ENCODE measurements at places on chromosomes 3 and 15.
A peak's percentile ranks its signal among the peaks of the same experiment; 100 is the strongest.

DNA sequence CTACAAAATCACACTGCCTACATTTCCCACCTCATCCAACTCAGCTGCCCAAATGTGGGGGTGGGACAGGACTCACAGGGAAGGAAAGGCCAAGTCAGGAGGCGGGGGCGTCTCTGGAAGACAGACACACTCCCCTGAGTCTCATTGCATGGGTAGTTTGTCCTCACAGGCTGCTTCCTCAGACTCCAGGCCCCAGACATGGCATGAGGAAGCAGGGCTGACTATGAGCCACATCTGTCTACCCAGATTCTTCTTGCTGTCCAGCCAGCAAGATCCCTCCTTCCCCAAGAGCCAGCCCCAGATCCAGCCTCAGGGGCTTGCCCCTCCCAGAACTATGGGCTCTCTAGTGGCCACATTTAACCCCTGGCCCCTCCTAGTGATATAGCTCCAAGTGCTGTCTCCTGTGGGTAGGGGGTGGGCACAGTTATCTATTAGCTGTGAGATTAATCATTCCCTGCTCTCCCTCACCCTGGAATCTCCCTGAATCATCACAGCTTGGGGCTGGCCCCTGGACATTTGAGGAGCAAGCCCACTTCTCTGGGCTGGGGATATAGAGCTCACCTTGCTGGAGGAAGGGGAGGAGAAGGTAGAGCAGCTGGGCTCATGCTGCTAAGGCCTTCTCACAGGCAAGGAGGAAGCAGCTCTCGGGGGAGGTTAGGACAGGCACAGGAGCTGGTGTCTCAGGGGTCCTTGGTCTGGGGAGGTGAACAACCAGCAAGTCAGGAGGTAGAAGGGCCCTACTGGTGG is 2.1 kb upstream of the CCDC33 start:
- DNase-seq: peak; percentile 48

DNA sequence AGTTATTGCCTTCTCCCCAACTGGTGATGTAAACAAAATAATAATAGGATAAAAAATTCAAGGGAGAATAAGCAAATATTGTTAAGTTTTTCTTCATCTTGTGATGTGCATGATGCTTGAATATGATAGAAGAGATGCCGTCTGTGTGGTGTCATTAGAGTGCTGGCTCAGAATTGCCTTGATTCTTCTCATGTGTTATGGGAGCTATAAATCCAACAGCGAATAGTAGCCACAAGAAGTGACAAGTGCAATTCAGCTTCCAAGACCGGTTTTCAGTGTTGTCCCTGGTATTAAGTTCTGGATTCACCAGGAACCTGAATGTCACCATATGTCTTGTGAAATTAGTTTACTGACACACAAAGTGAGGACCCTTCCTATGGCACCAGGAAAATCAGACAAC is 547.0 kb downstream of the NSUN3 start:
- DNase-seq: no peak

DNA sequence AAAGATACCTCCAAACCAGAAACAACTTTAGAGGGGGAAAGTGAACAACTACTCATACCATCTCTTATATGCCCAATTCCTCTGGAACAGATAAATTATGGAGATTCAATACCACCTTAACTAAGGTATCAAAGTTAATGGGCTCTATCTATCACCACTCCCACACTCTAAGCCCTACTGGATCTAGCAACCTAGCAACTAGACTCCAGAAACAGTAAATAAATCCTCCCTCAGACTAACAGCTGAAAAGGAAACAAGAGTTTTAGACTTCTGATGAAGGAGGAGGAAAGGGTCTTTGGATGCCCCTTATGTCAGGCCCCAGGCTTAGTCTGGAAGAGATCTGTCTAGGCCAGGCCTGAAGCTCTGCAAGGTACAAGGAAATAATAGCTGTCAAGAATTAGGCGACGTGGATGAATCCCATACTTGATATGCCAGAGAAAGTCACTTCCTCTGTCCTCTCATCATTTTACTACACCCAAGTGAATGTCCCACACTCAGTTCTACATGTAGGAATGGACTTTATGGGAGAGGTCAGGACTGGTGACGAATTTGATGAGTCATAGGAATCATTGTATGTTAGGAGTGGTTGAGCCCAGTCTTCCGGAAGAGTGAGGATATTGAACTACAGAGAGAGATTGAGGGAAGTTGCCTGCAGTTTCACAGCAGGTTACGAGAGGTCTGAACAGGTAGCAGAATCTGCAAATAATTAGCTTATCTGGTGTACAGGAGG is 113.8 kb downstream of the AKAP13 start:
- peak; percentile 81 for DNase-seq

- DNase-seq: no peak
Observed at GRCh38 chr3:45105855-45106671, 40.1 kb downstream of the CDCP1 start.

- peak; percentile 69 for DNase-seq
Observed at GRCh38 chr3:87136066-87136596, 91.0 kb upstream of the CHMP2B start.

DNA sequence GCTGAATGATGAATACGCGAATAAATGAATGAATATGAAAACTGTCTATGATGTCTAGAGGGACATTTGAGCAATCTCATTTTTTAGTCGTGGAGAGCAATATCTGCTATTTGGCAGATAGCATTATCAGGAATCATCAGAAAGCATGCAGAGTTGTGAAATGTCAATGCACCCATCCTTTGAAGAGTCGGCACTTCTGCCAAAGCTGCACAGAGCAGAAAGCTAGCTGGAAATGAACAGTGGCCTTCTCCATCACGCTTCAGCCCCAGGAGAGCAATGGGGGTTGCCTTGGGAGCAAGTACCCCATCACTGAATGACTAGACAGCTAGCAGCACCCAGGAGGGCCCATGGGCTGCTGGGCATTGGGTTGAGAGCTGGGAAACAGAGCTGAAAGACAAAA is 69.1 kb upstream of the PROK2 start:
- DNase-seq: no peak
